ENCODE measurements at places on chromosomes 16 and 17. TPM values are rescaled to one million over a fixed set of nuclear protein-coding genes. Genes with fewer than 3 reads are reported as not detected.

Gene NPTX1
- total RNA-seq, result not detected

Gene DNASE1L2
- total RNA-seq, result 0.49 TPM

Gene SAMD14
- total RNA-seq, result 1.7 TPM

Gene RSPRY1
- total RNA-seq, result 13.8 TPM

Gene SLC52A1
- not detected for total RNA-seq

- no peak for DNase-seq
Measured at GRCh38 chr17:57667461-57667923, 77.6 kb downstream of the CCDC182 start.

GRCh38 chr17:44004761-44005526, 522 bp downstream of the NAGS start:
- no peak for DNase-seq

GRCh38 chr17:54983260-54983659, 14.7 kb downstream of the STXBP4 start:
- no peak for DNase-seq

DNA sequence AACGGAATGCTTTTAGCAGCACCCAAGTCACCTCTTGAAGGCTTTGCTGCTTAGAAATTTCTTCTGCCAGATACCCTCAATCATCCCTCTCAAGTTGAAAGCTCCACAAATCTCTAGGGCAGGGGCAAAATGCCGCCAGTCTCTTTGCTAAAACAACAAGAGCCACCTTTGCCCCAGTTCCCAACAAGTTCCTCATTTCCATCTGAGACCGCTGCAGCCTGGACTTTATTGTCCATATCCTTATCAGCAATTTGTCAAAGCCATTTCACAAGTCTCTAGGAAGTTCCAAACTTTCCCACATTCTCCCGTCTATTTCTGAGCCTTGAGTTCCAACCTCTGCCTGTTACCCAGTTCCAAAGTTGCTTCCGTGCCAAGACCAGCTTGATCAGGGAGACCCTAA, 27.4 kb downstream of the TMC6 start:
- no peak for DNase-seq

DNA sequence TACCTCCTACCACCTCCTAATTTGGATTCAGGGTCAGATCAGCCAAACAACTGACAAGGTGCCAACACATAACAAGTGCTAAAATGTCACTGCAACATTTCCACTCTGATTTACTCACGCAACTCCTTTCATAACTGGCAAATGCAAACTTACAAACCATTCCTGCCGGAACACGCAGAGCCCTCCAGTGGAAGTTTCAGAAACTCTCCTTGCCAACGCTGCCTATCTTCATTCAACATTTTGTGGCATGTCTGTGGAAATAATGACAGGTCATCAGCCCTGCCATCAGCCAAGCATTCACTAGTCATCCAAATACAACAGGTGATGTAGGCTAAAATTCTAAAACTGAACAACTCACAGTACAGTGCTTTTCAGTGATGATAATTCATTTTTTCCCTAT, 37.7 kb upstream of the OR3A1 start:
- no peak for DNase-seq

- no peak for DNase-seq
Measured at GRCh38 chr16:15972046-15972868, 22.8 kb downstream of the ABCC1 start.

- DNase-seq, result no peak
Measured at GRCh38 chr17:48153691-48154358, 46.3 kb downstream of the SNX11 start.

GRCh38 chr17:13537871-13538643, 63.7 kb downstream of the HS3ST3A1 start:
- no peak for DNase-seq

GRCh38 chr17:48596000-48596734, 2.6 kb upstream of the HOXB5 start:
- no peak for DNase-seq

- no peak for DNase-seq
Measured at GRCh38 chr16:14241631-14242030, 170.5 kb downstream of the MRTFB start.

- peak; percentile 68 for DNase-seq
Measured at GRCh38 chr16:89052890-89053724, 40.5 kb upstream of the ACSF3 start.

GRCh38 chr17:27539152-27539551, 82.9 kb downstream of the KSR1 start:
- DNase-seq, result no peak

GRCh38 chr17:56322991-56323390, 169.7 kb downstream of the ANKFN1 start:
- no peak for DNase-seq

DNA sequence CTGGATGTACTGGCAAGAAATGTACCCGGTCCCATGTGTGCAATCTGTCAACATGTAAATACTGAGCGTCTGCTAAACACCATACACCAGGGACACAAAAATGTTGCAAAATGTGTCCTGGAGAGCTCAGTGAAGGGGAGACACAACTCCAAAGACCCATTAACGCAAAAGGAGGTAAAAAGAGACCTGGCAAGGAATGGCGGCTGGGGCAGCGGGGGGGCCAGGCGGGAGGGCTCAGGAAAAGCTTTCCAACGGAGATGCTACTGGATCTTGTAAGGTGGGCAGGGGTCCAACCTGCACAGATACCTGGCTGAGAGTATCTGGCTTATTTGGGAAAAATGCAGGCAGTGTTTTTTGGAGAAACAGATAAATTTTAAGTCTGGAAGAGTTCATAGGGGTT, 40.7 kb downstream of the ADCY9 start:
- no peak for DNase-seq

DNA sequence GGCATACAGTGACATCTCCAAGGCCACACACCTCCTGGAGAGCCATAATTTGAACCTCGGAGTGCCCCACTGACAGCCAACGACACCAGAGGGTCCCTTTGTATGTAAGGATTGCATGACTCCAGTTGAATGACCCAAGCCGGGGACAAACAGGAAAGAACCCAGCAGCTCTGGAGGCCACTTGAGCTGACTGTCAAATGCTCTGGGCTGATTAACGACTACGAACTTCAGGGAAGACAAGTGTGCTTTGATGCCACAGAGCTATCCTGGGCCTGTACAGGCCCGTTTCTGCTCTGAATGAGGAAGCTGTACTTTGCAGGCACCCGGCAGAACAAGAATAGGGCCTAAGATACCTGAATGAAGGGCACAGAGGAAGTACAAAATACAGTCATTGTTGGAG, 404.6 kb downstream of the SLC39A11 start:
- DNase-seq, result no peak

DNA sequence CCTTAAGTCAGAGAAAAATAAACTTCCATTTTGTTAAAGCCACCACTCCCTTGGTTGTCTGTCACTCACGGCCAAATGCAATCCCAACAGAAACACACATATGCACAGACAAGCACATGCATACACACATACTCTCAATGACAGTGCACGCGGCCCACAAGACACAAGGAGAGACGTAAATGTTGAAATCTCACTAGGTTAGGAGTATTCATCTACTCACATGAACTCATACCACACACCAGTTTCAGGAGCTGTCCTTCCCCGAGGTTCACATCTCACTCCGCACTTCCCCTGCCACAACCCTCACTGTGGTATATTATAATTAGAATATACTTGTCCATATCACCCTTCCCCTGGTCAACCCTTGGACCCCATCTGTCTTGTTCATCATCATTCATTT, 30.5 kb upstream of the CRYBA1 start:
- DNase-seq, result no peak

DNA sequence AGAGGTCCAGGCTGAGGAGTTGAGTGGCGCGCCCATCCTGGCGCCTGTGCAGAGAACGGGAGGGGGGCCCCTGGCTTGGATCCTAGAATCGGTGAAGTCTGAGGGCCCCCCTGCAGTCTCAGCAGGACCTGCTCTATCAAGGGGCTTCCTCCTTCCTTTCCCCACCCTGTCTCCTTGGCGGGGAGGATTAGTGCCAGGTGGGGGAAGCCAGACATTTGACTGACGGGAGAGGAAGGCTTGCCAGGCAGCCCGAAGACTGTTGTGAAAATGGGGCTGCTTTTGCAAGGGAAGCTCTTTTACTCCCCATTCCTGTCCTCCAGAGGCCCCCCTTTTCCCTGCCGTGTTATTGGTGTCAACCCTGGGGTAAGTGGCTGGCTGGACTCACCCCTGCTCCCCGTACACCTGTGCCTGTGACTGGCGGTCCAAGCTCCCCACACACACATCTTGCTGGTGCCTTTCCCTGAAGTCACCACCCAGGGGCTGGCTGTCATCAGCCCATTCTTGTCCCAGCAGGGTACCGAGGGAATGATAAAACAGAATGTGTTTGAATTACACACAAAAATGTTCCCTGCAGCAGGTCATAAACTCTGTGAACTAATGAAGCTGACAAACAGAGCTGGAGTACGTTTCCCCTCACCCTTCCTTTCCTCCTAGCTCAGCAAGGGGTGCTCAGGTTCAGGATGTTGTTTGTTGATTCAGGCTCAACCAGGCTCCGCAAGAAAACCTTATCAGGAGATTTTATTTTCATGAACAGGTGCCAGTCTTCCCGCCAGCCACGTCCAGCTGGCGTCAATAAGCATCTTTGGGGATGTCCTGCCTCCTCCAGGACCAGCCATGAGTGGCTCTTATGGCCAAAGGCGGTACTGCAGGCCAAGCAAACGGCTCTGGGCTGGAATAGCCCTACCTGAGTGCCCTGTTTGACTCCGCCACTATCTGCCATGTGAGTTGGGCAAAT, 4.4 kb upstream of the ARMC7 start:
- DNase-seq, result no peak
